Dermis blood vessel endothelial cell (primary cell): ENCODE measurements at places on chromosomes 5 and 9.

GRCh38 chr5:168153876-168154270 lies 137.6 kb upstream of the WWC1 start:
- DNase-seq, result no peak

- DNase-seq, result peak; percentile 61
Measured at GRCh38 chr9:69204849-69205248, 30.8 kb downstream of the TJP2 start.

DNA sequence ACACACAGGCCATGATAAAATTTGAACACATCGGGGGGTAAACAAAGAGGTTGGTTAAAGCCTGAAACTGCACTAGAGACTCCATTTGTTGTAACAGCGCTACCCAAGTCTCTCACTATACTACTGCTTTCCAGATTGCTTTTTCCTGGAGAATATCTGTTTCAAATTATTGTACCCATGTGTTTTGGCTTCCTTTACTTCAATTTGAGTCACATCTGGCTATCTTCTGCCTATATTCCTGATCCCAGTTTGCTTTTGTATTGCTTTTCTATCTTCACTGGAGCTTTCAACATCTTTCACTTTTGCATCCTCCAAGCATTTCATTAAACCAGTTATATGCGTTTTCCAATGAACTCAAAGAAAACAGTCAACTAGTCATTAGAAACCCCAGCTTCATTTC lies 404.7 kb downstream of the MLLT3 start:
- no peak for DNase-seq

- no peak for DNase-seq
Measured at GRCh38 chr5:63613442-63613841, 348.8 kb downstream of the HTR1A start.

GRCh38 chr9:1216532-1216931 lies 166.4 kb downstream of the DMRT2 start:
- no peak for DNase-seq

- DNase-seq, result peak; percentile 71
Measured at GRCh38 chr5:75681125-75681830, 36.0 kb downstream of the POC5 start.

GRCh38 chr9:104082168-104082567 lies 11.9 kb upstream of the SMC2 start:
- DNase-seq, result no peak

DNA sequence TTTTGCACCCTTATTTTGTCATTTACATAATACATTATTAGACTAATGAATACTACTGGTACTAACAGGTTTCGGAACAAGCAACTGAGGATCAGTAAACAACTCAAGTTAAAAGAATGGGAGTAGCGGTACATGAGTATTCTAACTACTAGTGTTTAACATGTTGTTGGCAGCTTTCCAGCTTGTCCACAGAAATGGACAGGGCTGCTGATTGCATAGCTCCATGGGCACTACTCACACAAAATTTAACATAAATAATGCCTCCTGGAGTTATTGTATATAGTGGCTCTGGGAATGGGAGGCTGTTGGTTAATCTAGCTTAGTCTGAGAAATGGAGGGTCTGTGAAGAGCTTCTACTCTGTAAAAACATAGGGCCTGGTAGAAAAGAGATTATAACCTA lies 6.7 kb downstream of the NCBP1 start:
- DNase-seq, result peak; percentile 19

GRCh38 chr5:36722900-36723299 lies 116.5 kb downstream of the SLC1A3 start:
- DNase-seq, result no peak

DNA sequence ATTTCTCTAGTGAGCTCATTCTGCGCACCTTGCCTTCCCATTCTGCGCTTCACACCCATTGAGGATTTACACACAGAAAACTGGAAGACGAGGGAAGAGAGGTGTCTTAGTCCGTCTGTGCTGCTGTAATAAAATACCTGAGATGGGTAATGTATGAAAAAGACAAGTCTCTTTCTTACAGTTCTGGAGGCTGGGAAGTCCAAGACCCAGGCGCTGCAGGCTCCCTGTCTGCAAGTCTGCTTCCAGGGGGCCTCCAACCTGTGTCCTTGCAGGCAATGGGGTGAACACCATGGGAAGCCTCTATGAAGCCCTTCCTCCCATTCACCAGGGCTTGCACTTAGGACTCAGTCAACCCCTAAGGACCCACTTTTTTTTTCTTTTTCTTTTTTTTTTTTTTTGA lies 245.0 kb downstream of the AUH start:
- DNase-seq, result no peak

DNA sequence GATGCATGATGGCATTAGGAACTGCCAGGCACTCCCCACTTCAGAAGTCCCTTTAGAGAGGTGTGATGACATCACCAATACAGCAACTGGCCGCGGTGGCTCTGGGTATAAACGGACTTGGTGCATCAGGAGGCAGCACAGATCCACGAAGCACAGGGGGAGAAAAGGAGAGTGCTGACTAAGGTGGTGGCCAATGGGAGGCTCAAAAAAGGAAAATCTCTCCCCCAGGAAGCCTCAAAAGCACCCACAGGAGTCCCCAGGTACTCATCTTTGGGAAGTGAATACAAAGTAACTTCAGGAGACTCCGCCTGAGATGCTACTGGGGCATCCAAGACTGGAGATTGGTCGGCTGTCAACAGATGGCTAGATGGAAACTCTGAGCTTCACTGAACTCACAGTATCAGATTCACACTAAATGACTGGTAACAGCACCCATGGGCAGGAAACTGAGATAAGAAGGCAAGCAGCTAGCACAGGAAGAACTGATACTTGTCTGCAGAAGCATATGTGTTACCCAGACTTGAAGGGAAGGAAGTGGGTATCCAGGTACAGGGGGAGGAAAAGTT lies 7.6 kb downstream of the TTC39B start:
- DNase-seq, result peak; percentile 20

DNA sequence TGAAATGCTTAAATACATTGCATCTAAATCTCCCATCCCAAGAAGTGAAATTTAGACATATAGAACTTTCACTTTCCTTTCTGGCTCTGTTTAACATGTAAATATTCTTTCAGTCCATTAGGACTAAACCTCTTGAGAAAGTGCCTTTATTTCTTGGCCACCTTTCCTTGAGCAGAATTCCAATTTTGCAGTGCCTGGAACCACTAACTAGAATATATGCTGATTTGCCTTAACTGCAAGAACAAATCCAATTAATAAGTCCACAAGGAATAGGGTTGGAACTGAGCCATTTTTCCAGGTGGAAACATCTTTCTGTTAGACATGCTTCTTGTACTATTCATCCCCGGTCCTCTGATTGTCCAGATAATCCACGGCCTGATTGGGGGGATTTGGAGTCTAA lies 478.0 kb downstream of the ENC1 start:
- DNase-seq, result no peak

- DNase-seq, result no peak
Measured at GRCh38 chr5:17928581-17928981, 294.3 kb downstream of the TAF11L14 start.

DNA sequence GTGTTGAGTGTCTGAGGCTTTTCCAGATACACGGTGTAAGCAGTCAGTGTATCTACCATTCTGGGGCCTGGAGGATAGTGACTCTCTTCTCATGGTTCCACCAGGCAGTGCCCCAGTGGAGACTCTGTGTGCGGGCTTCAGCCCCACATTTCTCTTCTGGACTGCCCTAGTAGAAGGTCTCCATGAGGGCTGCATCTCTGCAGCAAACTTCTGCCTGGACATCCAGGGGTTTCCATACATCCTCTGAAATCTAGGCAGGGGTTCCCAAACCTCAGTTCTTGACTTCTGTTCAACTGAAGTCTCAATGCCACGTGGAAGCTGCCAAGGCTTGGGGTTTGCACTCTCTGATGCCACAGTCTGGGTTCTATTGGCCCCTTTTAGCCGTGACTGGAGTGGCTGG lies 256.6 kb upstream of the ITGA1 start:
- no peak for DNase-seq

GRCh38 chr9:28668158-28668557 lies 1094.9 kb upstream of the C9orf72 start:
- no peak for DNase-seq

- DNase-seq, result peak; percentile 72
Measured at GRCh38 chr5:76813982-76814562, 4.8 kb upstream of the F2RL1 start.

GRCh38 chr9:20402273-20402875 lies 219.9 kb downstream of the MLLT3 start:
- peak; percentile 8 for DNase-seq

DNA sequence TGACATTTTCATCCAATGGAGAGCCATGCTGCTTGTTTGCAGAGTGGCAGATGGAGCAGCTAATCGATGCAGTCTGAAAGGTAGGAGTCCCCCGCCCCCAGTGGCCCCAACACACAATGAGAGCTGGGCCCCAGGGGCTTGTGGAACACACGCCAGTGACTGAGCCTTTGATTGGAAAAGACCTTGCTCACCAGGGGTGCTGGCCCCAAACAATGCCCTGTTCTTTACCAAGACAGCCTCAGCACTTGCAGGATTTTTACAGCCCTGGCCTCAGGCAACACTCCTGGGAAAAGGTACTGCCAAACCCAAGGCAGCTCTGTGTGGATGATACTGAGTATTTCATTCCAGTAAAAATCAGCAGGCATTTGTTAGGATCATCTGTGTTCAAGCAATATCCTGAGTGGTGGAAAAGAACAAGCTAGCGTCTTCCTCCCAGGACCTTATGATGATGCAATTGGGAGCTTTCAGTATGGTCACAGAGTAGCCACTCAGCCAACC lies 276.8 kb upstream of the CLINT1 start:
- no peak for DNase-seq

DNA sequence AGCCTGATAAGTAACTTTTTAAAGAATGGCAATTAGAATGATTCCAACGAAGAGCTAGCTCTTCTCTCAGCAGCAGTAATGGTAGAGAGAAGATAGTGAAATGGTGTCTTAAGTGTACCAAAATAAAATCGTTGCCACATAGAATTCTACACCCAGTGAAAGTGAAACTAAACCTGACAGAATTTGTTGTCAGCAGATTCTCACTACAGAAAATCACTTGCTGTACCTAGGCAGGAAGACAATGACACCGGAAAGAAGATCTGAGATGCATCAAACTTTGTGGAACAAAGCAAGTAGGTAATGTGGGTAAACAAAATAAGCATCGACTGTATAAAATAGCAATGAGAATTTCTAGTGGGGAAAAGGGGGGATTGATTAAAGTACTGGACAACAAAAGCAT lies 20.7 kb upstream of the EBF1 start:
- DNase-seq, result no peak

- DNase-seq, result no peak
Measured at GRCh38 chr9:85158512-85158911, 489.0 kb downstream of the NTRK2 start.

DNA sequence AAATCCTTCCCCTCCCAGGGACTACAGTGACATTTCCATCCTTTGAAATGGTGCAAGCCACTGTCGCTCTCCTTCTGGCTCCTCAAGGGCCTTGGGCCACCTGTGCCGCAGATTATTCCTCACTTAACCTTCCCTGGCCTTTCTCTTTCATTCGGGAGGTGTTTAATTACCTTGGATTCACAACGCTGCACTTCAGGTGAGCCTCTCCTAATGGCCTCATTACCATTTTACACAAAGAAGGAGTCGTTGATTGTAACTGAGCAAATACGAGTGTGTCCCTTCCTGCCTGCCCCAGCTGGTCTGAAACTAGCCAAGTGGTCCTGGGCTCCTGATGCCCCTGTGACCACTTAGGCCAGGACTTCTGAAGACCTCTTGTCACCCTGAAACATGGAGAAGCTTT lies 205.0 kb downstream of the CRB2 start:
- no peak for DNase-seq

DNA sequence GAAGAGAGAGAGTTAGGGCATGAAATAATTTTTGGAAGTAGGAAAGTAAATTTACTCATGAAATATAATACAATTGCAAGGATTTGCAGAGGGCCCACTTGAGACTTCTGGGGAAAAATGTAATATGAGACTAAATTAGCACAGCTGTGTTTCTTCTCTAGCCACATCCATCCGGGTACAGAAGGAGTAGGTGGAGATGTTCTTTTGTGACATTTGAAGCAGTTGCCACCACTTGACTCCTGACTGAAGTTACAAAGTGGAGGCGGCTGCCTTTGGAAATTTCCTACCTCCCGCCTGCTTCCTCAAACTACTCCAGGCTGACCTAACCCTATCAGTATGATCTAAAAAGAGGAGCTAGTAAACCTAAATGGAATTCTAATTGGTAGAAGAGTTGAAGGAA lies 58.1 kb upstream of the SHISAL2B start:
- DNase-seq, result no peak

DNA sequence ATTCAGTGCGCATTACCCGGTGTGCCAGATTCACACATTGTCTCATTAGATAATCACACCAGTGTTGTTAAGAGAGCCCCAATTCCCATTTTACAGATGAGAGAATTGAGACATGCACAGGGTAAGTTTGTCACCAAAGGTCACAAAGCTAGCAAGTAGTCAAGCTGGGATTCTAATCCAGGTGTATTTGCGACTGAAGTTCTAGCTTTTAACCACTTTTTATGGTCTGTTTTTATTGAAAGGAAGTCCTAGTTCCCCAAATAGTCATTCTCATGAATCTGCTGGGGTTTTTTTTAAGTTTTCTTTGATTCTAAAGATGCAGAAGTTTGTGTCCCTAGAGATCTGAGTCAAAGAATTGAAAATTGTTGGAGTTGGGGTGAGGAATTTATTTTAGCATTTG lies 136.5 kb downstream of the DPYSL3 start:
- DNase-seq, result no peak

- no peak for DNase-seq
Measured at GRCh38 chr9:131876486-131876885, 136.6 kb upstream of the RAPGEF1 start.

GRCh38 chr9:3475300-3476020 lies 50.3 kb downstream of the RFX3 start:
- peak; percentile 52 for DNase-seq

DNA sequence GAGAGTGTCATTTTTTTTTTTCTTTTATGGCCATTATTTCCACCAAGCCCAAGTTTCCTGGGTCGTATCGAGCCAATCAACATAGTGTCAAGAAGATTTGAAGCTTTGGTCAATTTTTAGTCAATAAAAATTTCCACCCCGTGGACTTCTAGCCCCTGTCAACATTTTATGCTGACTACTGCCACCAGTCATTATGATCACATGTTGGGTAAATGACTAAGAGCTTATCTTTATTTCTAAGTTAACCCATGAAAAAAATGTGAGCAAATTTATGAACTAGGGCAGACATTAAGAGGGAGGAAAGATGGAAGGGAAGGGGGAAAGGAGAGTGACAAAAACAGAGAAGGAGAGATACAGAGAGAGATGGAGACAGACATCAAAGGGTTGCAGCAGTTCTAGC lies 143.5 kb upstream of the ALDH1B1 start:
- DNase-seq, result no peak
